Kidney tubule cell (primary cell): ENCODE measurements at places on chromosomes 2 and 18.

DNA sequence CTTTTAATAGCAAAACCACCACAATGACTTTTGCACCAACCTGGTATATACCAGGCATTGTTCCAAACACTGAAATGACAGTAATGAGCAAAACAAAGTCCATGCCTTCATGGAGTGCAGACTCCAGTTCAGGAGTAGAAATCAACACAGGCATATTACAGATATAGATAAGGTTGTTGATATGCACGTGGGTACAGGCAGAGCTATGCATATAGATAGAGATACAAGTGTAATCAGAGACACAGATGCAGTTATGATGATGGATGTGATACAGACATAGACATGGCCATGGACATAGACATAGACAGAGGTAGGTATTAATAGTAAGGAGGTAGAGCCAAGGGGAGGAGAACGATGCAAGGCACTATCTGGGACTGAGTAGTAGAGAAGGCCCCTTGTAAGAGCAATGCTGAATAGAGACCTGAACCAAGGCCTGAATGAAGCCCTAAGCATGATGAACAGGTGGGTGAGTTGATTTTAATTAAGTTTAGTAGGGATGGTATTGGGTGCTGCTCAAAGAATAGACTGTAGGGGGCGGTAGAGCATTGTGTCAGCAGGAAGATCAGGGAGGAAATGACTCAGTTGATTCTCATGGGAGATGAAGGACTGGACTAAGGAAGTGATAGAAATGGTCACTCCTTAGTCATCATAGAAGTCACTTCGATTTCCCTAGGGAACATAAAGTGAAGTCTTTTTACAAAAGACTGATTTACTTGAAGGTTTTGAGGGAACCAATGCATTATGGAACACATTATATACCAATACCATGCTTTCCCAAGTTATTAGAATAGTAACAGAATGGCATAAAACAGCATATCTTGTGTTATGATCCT, 39.4 kb downstream of the CMPK2 start:
- peak; percentile 91 for DNase-seq

- no peak for DNase-seq
Observed at GRCh38 chr2:211281430-211282073, 725.2 kb downstream of the CPS1 start.

DNA sequence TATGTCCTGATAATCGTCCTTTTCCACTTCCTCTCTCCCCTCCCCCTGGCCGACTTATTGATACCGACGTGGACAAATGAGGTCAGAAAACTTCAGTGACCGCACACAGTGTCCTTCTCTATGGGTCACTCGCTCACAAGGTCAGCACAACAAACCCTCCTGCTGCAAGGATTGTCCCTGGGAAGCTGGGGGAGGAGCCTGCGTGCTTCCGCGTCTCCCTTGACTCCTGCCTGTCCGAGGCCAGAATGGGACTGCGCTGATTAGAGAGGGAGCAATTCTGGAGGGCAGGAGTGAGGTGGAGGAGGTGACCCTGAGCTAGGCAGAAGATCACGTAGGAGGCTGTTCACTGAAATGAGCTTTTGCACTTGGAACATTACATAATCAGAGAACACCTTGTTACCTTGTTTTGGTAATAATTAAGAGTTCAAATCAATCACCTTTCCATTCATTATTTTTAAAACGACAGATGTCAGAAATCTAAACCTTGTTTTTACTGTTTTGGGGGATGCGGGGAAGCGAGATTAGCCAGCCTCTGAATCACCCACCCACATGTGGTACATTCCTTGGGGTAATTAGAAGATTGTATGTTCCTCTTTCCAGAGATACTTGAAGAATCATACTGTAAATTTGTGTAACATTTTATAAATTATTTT, 70.6 kb downstream of the CTAGE1 start:
- DNase-seq: peak; percentile 32

DNA sequence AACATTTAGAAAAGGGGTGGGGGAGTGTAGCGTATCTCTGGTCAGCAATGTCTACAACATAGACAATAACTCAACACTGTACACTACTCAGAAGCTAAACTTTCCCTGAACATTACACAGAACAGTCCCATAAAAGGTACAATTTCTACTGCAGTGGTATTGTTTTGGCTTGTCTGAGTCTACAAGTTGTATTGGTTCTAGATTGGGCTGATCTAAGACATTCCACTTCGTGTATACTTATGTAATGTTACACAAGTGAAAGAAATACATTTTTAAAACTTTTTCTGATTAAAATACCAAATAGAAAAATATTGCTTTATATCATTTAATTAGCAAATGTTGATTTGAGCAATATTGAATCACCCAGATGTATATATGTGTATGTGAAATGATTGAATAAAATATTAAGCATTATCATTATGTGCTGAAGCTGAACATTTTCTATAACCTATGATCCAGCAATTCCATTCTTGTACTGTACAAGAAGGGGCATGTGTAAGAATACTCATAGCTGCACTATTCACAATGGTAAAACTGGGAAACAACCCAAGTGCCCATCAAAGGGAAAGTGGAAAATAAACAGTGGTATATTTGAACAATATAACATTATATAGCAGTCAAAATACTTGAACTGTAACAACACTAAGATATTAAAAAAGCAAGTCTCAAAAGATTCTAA, 52.4 kb downstream of the VSNL1 start:
- DNase-seq: no peak

GRCh38 chr2:178796079-178796677, 11.0 kb downstream of the TTN start:
- peak; percentile 44 for DNase-seq

GRCh38 chr2:231671270-231672050, 36.9 kb upstream of the PTMA start:
- DNase-seq: peak; percentile 29

DNA sequence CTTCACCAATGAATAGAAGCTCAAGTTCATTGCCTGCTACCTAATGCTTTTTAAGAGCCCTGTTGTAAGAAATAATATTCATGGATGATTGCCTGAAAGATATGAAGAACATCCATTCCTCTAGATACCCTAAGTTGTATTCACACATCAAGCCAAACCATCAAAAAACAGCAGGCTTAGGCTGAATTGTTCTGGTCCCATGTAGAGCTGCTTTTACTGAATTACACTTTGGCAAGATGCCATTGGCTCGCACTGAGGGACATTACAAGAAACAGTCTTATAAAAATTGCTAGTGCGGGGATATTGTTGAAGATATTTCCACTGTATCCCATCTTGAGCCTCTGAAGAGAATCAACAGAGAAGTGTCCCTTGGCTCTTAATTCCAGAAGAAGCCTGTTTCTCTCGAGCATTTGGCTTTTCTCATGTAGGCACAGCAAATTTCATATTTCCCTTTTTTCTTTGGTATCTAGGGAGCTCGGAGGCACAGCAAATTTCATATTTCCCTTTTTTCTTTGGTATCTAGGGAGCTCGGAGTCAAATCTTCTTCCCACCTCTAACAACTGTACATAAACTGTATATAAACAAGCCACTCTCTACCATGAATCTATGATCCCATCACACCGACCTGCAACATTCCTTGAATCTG, 107.5 kb downstream of the COLEC12 start:
- DNase-seq: no peak

GRCh38 chr2:195741191-195741590, 84.2 kb downstream of the SLC39A10 start:
- DNase-seq: no peak

GRCh38 chr2:30622452-30622851, 175.4 kb downstream of the LCLAT1 start:
- no peak for DNase-seq

DNA sequence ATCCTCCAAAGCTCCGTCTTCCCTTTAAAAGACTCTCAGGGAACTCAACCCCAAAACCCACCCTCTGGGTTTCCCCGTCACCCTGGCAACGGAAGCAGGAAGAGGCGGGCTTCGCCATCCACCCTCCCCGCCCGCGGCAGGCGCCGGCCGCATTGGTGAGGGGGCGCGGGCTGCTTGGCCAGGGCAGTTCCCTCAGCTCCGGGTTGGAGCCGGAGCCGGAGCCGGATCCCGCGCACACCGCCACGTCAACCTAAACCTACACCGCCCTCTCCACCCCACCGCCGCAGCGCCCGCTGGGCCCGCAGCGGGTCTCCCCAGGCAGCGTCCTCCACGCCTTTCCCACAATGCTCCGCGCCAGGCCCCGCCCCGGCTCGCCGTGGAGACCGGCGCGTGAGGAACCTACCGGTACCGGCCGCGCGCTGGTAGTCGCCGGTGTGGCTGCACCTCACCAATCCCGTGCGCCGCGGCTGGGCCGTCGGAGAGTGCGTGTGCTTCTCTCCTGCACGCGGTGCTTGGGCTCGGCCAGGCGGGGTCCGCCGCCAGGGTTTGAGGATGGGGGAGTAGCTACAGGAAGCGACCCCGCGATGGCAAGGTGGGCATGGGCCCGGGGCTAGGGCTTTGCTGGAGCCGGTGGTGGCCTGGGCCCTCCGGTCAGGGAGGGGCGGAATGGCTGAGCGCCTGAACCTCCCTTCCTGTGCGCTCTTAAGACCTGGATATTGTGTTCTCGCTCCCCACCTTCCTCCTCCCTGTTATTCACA, at the start of gene DNAJC10:
Gene DNAJC10 (plus strand): TSS at position 366 of the 758 bp plus-strand sequence. CDS start 1,830 bp downstream, outside the sequence.
- DNase-seq: peak; percentile 95

- DNase-seq: no peak
Observed at GRCh38 chr18:10475276-10475653, 20.8 kb downstream of the APCDD1 start.
